Psoas muscle (tissue), 8 donors: ENCODE measurements at places on chromosomes 2 and 18.

DNA sequence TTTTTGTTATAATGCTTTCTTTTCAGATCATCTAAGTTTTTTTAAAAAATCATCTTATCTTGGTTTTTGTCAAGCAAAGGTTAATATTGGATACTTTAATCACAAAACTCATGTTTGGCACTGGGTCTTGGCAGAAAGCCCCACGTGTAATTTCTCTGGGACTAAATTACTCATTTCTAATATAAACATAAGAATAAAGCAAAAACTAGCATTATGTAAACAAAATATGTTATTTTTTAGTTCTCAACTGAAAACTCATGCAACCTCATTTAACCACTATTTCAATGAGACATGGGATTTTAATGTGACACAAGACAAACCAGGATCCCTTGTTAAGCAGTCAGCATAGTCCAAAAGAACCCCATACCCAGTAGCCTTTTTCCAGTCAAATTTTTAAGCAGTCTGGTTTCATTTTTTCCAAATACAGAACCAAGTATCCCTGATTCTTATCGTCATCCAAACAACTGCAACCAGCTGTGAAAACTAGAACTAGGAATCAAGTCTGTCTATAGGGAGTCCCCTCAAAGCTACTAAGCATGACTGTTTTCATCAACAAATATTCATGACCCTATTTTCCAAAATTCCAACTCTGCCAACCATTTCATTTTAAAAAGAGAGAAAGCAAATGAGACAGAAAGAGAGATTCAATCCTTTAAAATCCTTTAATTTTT is 27.1 kb downstream of the PID1 start:
- no peak for DNase-seq

- no peak for DNase-seq
Observed at GRCh38 chr18:70295192-70296188, 6.6 kb downstream of the SOCS6 start.

DNA sequence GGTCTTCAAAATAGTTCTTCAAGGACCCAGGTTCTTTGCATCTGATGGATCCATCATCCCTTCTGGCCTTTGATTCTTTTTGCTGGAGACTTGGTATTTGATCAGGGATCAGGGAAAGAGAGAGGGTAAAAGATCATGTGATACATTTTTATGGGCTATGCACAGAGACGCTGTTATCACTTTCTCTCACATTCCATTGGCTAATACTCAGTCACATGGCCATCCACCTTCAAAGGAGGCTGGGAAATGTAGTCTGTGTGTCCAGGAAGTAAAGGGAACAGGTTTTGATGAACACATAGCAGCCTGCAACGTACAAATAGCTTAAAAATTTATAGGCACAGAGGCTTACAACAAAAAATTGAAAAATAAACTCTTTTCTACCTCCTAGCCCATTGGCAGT is 629.6 kb upstream of the FANCL start:
- no peak for DNase-seq

DNA sequence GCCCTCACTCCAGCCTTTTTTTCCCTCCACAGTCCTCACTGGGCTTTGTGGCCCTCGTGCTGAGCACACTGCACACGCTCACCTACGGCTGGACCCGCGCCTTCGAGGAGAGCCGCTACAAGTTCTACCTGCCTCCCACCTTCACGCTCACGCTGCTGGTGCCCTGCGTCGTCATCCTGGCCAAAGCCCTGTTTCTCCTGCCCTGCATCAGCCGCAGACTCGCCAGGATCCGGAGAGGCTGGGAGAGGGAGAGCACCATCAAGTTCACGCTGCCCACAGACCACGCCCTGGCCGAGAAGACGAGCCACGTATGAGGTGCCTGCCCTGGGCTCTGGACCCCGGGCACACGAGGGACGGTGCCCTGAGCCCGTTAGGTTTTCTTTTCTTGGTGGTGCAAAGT is 39.4 kb downstream of the STEAP3 start:
- DNase-seq: no peak

DNA sequence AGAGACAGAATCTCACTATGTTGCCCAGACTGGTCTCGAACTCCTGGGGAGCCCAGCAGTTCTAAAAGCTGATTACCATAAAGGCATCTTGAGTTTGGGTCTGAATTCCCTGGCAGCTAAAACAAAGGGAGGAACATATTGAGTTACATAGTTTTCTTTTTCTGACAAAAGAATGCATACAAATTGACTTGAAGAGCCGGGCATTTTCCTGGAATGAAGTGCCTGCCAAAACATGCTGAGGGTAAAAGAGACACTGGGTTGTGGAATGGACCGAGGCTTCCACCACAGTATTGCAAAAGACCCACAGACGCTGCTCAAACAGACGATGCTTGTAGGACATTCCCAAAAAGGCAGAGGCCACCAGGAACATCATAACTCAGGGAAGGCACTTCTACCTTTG is 35.1 kb upstream of the ROCK2 start:
- DNase-seq: no peak
